ELR (cell line): ENCODE measurements at places on chromosomes 13 and 19.

DNA sequence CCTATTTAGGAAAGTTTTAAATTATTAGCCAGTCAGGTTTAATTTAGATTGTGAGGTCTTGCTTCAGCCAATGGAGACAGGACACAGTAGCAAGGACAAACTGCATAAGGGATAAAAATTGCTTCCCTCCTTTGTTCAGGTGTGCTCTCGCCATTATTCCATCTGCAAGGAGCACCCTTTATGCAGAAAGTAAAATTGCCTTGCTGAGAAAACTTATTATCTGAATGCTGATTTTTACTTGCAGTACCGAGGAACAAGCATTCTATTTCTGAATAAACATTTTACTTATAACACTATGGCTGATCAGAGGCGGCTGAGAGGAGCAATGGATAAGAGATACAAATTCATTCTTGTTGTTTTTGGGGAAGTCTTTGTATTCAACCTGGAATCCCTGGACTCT, 8.0 kb downstream of the CYP4F22 start:
- no peak for DNase-seq

- DNase-seq, result peak; percentile 68
Measured at GRCh38 chr13:50676602-50677001, 166.9 kb downstream of the DLEU7 start.

GRCh38 chr13:72258340-72258981, 391.5 kb upstream of the DACH1 start:
- DNase-seq, result peak; percentile 8

- peak; percentile 41 for DNase-seq
Measured at GRCh38 chr19:51016798-51017683, 2.5 kb downstream of the KLK10 start.

GRCh38 chr19:55269299-55269698, 10.5 kb upstream of the PPP6R1 start:
- no peak for DNase-seq

- no peak for DNase-seq
Measured at GRCh38 chr13:110500341-110500740, 61.2 kb downstream of the RAB20 start.

- DNase-seq, result no peak
Measured at GRCh38 chr19:39047073-39047472, 14.7 kb upstream of the FBXO27 start.

- DNase-seq, result no peak
Measured at GRCh38 chr19:17327068-17327653, 7.5 kb downstream of the ANO8 start.

DNA sequence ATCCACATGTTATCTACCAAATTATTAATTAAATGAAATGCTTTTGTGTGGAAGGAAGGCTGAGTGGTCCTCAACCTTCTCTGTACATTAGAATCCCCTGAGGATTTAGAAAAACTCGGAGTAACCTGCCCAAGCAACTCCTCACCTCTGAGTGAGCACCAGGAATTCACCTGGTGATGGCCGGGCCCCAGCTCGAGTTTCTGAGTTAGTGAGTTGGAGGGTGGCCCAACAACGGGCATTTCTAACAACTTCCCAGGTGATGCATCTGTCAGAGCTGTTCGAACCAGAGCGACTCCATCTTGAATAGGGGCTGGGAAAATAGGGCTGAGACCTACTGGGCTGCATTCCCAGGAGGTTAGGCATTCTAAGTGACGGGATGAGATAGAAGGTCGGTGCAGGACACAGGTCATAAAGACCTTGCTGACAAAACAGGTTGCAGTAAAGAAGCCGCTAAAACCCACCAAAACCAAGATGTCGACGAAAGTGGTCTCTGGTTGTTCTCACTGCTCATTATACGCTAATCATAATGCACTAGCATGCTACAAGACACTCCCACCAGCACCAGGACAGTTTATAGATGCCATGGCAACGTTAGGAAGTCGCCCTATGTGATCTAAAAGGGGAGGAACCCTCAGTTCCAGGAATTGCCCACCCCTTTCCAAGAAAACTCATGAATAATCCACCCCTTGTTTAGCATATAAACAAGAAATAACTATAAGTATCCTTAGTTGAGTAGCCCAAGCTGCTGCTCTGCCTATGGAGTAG, 44.2 kb upstream of the SHISA2 start:
- no peak for DNase-seq

DNA sequence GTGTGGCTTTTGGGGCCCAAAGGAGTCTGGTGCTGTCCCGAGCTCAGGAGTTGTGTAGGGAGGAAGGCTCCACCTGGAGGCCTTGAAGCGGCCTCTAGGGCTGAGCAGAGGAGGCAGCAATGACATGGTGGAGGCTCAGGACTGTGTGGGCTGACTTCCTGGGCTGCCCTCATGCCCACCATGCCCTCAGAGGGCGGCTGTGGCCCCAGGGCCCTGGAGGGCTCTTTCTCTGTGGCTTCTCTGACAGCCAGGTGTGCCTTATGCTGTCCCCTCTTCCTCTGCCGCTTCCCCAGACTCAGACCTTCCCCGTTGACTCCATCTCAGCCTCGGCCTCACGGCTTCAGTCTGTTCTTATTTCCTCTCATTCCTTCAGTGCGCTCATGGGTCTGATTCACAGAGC, 35.5 kb upstream of the ANKRD10 start:
- no peak for DNase-seq

DNA sequence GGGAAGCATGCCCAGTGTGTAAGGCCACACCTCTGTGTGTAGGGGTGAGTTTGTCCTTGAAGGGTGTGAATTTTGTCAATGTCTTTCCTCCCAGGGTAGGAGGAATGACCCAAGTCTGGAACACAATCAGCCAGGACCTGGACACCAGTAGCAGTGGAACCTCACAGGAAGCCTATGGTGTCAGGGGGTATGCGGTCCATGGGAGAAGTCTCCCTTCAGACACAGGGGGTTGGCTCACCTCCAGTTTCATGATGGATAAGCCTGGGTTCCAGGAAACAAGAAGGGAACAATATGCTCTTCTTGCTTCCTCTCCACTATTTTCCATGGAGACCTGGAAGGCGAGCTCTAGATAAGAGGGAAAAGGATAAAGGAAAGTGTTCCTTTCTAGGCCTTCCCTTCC, 23.9 kb downstream of the B3GLCT start:
- DNase-seq, result no peak

DNA sequence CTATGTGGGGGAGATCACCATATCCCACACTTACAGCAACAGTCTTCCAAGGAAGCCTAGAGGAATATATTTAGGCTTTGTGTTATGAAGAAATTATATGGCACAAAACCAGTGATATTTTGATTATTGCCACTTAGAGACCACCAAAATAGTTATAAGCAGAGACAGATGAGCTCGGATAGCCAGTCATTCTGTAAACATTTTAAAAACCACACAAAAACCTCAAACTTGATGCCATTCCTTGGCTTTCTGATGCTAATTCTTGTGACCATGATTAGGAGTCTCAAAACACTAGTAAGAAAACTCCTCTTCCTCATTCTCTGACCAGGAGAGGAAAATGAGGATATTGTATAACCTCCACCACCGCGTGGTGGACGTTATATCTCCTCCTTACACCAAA, 496.4 kb downstream of the FOXO1 start:
- no peak for DNase-seq

- no peak for DNase-seq
Measured at GRCh38 chr19:39916236-39916635, 18.2 kb downstream of the FCGBP start.

DNA sequence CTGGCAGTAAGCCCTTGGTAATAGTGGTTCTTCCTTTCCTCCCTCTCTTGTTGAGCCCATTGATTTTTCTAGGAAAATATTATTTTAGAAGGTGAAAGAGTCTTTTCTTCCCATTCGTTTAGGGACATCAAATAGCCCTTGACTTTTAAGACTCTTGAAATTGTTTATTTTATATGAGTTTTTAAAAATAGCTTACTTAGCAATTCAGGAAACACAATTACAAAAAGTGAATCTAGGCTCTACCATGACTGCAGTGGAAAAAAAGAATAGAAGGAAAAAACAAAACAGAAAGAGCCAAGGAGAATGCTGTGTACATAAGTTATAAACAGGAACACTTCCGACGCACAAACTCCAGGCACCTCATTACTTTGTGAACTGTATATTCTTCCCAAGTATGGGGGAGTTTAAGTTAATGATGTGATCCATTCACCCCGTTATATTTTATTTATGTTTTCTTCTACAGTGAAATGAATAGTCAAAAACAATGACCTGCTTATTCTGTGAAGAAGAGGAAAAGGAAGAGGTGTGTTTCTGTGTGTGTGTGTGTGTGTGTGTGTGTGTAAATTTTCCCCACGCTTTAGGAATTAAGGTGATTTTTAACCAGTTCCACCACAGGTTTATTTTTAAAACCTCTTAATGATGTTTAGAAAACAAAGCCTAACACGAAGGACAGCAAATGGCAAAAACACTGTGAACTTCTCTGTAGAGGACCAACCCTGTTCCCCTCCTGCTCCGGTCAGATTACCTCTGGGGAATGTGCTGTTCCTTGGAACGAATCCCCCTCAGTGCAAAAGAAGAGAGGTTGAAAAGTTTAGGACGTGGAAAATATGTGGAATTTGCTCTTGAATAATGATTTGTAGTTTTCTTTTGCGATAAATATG, 266.3 kb downstream of the KLF5 start:
- no peak for DNase-seq

GRCh38 chr13:56378566-56378965, 762.2 kb upstream of the PRR20A start:
- no peak for DNase-seq
